ENCODE measurements at places on chromosomes 16 and 17.

DNA sequence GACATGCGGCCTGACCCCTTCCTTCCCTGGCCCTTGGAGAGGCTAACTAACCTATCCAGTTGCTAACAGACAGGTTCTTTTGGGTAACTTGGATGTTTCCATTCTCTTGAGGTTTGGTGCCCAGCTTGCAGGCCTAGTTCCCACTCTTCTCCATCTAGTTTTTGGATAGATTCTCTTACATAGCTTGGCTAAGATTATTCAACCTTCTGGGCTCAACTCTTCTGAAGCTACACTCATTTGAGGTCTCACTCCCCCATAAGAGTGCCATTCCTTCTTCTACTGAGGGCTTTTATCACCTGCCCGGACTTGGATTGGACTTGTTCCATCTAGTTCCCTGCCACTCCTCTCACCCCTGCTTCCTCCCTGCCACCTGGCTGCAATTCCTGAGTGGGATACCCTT is 44.1 kb upstream of the MARCHF10 start:
- DNase-seq: no peak

DNA sequence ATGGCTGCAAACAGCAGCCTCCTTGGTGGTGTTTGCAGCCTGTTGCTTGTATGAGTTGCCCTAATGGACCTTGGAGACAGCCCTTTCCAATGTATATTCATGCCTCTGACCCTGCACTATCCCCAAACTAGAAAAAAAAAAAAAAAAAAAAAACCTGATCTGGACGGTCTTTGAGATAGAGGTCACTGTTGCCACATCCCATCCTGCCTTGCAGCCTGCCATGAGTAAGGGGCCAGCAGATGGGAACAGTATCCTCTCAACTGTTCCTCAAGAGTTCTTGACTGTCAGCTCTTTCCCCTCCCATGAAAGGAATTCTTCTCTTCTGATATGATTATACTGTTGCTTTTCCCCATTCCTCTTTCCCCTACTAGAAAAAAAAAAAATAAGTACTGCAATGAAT is 152.4 kb downstream of the SSH2 start:
- no peak for DNase-seq

- no peak for DNase-seq
These were observed 13.6 kb downstream of the ETV4 start for GRCh38 chr17:43532581-43532980.

GRCh38 chr16:49489686-49490320 is 116.2 kb downstream of the C16orf78 start:
- no peak for DNase-seq

- no peak for DNase-seq
These were observed 1280.3 kb downstream of the CDH8 start for GRCh38 chr16:60755907-60756306.

GRCh38 chr17:8426094-8426720 is 9.5 kb upstream of the NDEL1 start:
- no peak for DNase-seq

GRCh38 chr17:11935734-11936406 is 61.4 kb downstream of the ZNF18 start:
- DNase-seq: peak; percentile 52

- DNase-seq: peak; percentile 26
These were observed 5.6 kb upstream of the CRYM start for GRCh38 chr16:21283521-21284289.

- no peak for DNase-seq
These were observed 6.2 kb downstream of the EVI2B start for GRCh38 chr17:31307640-31308039.

DNA sequence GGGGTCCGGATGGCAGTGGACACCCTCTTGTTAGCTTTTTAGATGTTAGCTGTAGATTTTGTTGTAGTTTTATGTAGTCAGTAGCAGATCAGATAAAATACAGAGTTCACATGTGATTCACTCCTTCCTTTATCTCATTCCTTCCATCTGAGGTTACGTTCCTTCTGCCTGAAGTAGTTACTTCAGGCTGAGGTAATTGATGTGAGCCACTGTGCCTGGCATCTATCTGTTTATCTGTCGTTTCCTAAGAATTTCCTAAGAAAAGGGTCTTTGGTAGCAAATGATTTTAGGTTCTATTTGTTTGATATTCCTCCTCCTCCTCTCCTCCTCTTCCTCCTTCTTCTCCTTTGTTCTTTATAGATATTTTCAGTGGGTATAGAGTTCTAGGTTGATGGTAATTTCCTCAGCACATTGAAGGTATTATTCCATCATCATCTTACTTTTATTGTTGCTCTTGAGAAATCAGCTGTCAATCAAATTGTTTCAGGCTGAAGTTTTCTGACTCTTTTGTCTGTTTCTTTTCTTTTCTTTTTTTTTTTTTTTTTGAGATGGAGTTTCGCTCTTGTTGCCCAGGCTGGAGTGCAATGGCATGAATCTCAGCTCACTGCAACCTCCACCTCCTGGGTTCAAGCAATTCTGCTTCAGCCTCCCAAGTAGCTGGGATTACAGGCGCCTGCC is 29.6 kb upstream of the FBXO47 start:
- no peak for DNase-seq

- DNase-seq: no peak
These were observed 477.4 kb downstream of the SLC39A11 start for GRCh38 chr17:72614871-72615626.

- DNase-seq: no peak
These were observed 302.7 kb downstream of the MAF start for GRCh38 chr16:79297805-79298204.

- no peak for DNase-seq
These were observed 557.9 kb upstream of the CDH11 start for GRCh38 chr16:65679785-65680184.

DNA sequence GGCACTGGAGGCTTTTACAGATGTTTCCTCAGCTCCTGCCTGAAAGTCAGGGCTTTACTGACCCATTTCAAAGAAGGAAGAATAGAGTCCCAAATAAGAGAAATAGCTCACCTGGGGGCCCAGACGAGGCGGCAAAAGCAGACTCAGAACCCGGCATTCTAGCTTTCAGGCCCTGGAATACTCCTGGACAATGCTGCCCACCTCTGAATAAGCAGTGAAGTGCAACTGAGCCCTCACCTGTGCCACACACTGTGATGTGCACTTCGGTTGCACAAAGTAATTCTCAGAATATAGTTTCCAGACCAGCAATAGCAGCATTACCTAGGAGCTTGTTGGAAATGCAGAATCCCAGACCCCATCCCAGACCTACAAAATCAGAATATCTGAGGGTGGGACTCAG is 54.6 kb downstream of the ZNF423 start:
- no peak for DNase-seq

- no peak for DNase-seq
These were observed 129.6 kb downstream of the MRM1 start for GRCh38 chr17:36730857-36731490.

DNA sequence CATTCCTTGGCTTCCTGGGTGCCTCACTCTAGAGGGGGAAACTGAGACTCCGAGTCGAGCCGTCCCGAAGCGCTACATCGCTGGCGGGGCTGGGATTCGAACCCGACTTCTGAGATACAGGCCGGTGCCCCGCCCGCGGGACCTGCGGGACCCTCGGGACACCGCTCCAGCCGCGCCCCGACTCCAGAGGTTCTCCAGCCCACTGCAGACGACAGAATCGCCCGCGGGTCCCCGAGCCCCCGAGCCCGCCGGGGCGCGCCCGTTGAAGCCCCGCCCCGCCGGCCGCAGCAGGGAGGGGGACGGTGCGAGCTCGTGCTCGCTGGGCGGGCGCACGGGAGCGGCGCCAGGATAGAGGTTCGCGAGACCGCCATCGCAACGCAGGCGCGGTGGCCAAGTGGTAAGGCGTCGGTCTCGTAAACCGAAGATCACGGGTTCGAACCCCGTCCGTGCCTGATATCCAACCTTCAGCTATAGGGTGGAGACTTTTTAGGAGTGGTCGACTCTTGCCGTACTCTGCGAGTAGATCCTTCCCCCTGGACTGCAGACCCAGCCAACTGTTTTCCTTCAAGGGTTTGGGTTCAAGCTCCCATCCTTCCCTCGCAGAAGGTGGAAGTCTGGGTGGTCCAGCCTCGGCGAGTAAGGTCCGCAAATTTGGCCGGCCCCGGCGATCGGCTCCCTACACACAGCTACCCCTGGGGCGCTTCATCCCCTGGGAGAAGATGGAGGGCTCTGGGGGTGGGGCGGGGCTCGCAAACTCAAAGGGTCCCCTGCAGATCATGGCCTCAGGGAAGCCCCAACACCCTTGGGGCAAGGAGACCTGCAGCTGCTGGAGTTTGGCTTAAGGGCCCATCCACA is 214.6 kb downstream of the MRTFB start:
- peak; percentile 91 for DNase-seq

GRCh38 chr17:8621585-8621984 is 8.9 kb downstream of the MYH10 start:
- no peak for DNase-seq

GRCh38 chr16:84607694-84608093 is 10.2 kb downstream of the COTL1 start:
- no peak for DNase-seq

- peak; percentile 88 for DNase-seq
These were observed at the start of the genes CCDC78 and HAGHL for GRCh38 chr16:726438-727290. TSS of gene CCDC78 (minus strand) at chr16:726443. CDS start at chr16:726367, 76 bp downstream. TSS of gene HAGHL (plus strand) at chr16:727106. CDS start at chr16:727510, 404 bp downstream.

- no peak for DNase-seq
These were observed 486 bp downstream of the ZNF785 start for GRCh38 chr16:30585022-30585399.

DNA sequence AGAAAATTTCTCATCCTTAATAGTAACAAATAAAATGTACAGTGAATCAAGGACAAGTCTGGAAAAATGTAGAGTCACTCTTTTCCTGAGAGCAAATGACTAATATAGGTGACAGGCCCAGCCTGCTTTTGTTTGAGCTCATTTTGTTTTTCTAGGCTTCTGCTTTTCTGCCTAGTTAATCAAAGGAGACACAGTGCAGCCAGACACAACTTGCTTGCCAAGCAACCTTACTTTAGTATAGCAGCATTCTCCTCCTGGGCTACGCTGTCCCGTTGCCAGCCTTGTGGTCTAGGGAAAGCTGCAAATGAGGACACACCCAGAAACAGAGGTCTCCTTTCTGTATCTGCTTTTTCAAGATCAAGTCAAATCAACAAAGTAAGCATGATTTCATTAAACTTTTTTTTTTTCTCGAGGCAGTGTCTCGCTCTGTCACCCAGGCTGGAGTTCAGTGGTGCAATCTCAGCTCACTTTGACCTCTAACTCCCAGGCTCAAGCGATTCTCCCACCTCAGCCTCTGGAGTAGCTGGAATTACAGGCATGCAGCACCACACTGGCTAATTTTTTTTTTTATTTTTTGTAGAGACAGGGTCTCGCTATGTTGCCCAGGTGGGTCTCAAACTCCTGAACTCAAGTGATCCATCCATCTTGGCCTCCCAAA is 17.2 kb downstream of the GINS3 start:
- no peak for DNase-seq

DNA sequence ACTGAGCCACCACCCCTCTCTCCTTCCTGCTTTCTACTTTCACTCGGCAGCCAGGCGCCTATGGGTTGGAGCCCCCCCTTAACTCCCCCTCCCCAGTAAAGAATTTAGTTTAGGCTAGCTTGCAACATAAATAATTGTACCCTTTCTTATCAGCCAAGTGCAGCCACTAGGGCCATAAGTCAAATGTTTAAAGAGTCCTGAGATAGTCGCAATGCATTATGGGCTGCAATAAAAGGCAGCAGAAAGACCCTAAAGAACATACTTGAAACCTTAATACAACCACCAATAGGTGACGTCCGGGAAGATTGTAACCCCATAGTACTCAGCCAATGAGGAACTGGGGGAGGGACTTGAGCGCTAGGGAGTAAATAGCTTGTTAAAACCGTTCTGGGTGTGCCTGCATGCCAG is 40.5 kb downstream of the C16orf82 start:
- peak; percentile 43 for DNase-seq

DNA sequence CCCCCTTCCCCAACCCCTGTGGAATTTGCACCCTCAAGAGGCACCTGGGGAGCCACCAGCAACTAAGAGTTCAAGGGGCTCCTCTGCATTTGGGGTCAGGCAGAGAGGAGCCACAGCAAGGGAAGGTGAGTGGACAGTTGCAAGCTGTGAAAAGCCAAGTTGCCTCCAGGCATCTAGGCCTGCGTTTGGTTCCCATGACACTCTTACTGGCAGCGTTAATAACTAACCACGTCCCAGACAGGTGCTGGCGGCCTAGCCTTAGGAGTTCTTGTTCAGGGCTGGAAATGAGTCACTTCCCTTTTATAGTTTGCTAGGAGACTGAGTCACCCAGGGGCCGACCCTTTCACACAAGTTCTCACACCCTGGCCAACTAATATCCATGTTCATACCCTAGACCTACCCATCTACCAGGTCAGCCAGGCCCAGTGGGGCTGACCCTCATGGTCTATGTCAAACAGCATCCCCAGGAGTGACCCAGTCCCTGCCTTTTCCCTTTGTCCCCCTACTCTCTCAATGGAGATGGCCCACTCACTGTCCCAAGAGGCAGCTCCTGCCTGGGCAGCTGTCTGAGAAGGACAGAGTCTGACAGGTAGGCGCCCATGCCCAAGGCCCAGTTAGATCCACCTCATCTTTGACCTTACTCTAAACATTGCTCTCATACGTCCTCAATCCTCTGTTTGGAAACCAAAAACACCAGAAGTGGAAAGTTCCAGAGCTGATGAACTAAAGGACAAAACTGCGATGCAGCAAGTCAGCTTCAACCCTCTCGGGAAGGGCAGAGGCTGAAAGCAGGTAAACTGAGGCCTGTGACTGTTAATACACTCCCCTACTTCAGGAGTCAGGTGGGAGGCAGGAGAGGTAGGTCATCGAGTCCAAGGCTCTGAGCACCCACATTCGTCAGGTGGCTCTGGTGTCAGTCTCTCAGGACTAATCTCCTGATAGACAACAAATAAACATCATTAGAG is 300.6 kb downstream of the SOX9 start:
- DNase-seq: peak; percentile 3

DNA sequence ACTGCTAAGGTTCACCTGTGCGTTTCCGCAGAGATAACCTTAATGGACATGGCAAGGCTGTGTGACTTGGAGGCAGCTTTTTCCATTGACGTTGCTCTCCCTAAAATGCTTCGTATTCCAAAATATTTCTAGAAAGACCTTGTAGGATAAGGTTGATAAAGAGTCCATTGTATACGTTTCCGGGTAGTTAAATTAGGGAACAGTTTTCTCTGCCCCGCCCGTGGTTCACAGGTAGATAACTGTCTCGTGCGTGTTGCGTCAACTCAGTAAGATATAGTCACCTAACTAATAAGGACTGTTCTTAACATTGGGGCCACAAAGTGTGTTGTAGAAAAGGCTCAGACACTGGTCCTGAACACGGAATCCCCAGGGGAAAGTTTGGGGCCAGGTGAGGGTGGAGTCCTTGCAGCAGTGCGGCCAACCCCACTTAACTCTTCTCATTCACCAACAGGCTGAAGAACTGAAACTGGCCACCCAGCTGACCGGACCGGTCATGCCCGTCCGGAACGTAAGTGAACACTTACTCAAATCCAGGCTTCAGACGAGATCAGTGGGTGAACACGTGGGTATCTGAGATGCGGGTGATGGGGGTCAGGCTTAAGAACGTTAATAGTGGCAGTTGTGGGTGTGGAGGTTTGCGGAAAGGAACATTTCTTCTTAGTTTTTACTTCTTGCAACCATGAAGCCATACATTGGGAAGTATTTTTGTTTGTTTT is 1.6 kb downstream of the RPL13 start:
- DNase-seq: no peak

GRCh38 chr17:66260275-66260674 is 31.1 kb upstream of the APOH start:
- DNase-seq: no peak
